ENCODE measurements at places on chromosomes 3 and 15. TPM values are rescaled to one million over a fixed set of nuclear protein-coding genes. Genes with fewer than 3 reads are reported as not detected.

The RUVBL1 gene
- 35.9 TPM for total RNA-seq

The CAPN7 gene
- total RNA-seq: 36.6 TPM

The BCL2A1 gene
- 0.49 TPM for total RNA-seq

The GPR15 gene
- not detected for total RNA-seq
